Activated CD4-positive, alpha-beta T cell treated with anti-CD3 and anti-CD28 coated beads for 4 hours (primary cell): ENCODE measurements at places on chromosomes 12 and 14.

GRCh38 chr12:123886931-123887582 lies 85.6 kb downstream of the CCDC92 start:
- DNase-seq, result no peak

- DNase-seq, result no peak
Observed at GRCh38 chr12:94640134-94640928, 10.0 kb downstream of the TMCC3 start.

GRCh38 chr12:41819948-41820347 lies 324.7 kb downstream of the GXYLT1 start:
- DNase-seq, result no peak

DNA sequence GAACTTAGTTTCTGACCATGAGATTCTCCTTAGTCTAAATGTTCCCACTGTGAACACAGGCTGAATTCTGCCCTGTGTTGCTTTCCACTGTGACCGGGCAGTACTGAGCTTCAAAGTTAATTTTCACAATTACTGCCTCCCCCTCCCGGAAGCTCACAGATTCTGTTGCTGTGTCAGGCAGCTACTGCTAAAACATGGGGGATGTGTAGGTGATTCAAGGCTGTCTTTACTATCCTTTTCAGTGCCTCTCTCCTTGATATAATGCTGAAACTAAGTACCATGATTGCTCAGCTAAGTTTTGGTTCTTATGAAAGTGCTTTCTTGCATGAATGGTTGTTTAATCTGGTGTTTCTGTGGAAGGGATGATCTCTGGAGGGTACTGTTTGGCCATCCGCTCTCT lies 428.3 kb upstream of the NOVA1 start:
- no peak for DNase-seq

GRCh38 chr14:36509069-36509917 lies 10.7 kb downstream of the NKX2-1 start:
- DNase-seq, result no peak

- no peak for DNase-seq
Observed at GRCh38 chr12:105083551-105084105, 630 bp downstream of the ALDH1L2 start.

- no peak for DNase-seq
Observed at GRCh38 chr12:26279091-26279490, 83.7 kb downstream of the SSPN start.

DNA sequence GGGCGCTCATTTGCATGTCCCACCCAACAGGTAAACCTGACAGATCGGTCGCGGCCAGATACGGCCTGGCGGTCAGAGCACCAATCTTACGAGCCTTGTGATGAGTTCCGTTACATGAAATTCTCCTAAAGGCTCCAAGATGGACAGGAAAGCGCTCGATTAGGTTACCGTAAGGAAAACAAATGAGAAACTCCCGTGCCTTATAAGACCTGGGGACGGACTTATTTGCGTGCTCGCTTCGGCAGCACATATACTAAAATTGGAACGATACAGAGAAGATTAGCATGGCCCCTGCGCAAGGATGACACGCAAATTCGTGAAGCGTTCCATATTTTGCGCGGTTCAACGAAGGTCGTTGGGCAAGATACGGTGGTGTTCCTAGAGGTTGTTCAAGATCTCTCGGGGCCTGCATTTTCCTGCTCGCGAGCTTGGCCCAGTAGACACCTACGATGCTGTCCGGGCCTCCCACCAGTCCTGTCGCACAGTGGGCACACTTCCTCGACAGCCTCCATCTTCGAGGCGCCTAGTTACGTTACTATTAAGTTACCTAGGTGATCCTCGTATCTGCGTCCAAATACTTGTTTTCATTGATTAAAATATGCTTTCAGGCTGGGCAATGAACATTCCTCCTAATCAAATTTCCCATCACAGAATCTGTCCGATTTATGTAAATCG lies at the start of gene RNU6-7:
RNU6-7 (plus strand) TSS at position 230 of the 675 bp plus-strand sequence.
- DNase-seq, result no peak

- DNase-seq, result no peak
Observed at GRCh38 chr14:60274448-60274847, 25.4 kb downstream of the PPM1A start.

GRCh38 chr14:22391908-22392565 lies 197.0 kb downstream of the DAD1 start:
- no peak for DNase-seq

GRCh38 chr14:101854366-101854765 lies 92.9 kb downstream of the PPP2R5C start:
- no peak for DNase-seq

DNA sequence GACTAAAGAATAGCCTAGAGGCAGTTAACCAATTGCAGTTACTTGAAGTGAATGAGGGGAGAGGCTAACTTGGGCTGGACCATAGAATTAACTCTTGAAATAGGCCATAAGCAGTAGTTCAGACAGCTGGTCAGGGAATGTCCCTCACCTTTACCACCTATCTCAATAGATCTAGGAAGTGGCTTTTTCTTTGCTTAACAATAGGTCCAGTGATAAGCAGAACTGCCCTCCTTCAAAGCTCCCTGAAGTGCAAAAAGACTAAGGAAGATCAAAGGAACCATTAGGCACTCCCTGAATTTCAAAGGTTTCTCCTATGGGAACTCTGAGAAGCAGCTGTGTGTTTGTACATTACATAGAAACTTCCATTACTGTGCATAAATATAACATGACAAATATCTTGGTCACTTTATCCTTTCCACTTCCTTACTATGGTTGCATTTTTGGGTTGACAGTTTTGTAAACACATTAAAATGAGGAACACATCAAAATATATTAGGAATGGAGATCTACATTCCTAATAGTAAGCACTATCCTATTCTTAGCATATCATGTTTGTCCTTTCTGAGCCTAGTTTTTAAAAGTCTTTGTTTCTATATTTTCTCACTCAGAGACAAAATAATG lies 7.2 kb upstream of the NAA30 start:
- DNase-seq, result no peak

- no peak for DNase-seq
Observed at GRCh38 chr14:70489579-70490200, 37.7 kb downstream of the ADAM21 start.

- no peak for DNase-seq
Observed at GRCh38 chr12:94618995-94619695, 31.2 kb downstream of the TMCC3 start.

DNA sequence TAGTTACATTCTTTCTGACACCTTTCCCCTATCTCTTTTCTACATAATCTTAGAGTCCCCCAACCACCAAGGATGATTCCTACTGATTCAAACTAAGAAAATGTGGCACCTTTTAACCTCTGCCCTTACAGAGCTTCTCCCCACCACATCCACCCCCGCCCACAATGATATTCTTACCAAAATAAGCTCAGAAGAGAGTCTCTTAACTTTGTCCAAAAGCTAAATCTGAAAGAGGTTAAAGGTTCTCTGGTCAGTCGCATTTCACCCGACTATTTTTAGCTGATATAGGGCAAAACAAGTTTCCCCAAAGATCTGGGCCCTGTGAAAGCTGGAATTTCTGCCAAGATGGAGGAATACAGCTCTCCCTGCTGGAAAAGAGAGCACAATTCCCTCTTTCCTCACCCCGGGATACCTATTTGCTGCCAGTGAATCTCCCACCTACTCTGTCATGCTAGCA lies 128.6 kb downstream of the ZFP36L1 start:
- DNase-seq, result no peak

- DNase-seq, result no peak
Observed at GRCh38 chr14:61266891-61267740, 14.0 kb downstream of the TMEM30B start.

DNA sequence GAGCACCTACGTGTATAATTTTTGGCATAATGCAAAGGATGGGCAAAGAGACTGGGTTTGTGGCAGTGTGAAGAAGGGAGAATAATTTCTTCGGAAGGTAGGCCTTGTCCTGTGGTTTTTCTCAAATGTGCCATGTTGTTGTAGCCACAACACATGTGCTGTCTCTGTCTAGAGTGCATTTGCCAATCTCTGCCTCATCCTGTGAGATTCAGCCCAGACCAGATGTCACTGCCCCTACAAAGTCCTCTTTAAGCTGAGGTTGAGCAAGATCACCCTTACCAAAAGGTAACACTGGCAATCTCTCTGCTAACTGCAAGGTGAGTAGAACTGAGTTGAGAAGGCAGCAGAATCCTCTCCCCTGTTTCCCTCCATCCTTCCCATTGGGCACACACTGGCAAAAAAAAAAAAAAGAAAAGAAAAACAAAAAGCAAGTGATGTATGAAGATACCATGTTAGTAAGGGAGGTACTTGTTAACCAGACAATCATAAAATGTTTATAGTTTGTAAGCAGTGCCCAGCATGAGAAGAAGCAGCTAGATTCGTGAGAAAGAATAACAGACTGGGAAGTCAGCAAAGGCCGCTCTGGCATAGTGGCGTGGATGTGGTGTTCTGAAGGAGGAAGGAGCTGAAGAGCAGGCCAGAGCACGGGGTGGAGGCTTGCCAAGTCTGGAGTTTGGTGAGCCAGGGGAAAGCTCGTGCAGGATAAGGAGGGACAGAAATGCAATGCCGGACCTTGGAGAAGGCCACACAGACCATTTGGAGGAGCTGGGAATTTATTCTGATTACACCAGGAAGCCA lies 18.9 kb downstream of the DYRK2 start:
- DNase-seq, result no peak

DNA sequence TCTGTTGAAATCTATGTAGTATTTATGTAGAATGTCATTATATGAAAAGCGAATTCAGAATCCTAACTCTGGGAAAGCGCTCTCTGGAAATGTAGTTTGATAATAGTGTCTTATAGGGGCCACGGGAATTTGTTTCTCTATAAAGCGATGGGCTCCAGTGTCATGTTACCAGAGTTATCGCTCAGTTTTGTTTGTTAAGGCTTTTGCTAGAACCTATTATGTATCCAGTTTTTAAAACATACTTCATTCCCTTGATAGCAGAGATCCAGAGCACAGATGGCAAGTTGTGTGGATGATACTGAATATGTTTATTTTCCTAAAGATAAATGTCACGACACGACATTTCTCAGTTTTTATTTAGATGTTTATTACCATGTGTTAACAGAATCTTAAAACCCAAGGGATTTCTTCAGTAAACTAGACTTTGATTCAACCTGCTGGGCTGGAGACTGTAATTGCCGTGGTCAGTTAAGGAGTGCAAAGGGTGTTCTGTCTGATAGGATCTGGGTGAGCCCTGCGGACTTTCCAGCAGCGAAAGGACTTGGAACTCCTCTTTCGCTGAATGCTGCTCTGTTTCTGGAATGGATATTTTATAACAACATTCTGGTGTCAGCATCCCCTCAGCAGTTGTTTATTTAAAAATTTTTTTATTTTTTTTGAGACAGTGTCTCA lies 1.7 kb upstream of the DNAH10 start:
- DNase-seq, result no peak

DNA sequence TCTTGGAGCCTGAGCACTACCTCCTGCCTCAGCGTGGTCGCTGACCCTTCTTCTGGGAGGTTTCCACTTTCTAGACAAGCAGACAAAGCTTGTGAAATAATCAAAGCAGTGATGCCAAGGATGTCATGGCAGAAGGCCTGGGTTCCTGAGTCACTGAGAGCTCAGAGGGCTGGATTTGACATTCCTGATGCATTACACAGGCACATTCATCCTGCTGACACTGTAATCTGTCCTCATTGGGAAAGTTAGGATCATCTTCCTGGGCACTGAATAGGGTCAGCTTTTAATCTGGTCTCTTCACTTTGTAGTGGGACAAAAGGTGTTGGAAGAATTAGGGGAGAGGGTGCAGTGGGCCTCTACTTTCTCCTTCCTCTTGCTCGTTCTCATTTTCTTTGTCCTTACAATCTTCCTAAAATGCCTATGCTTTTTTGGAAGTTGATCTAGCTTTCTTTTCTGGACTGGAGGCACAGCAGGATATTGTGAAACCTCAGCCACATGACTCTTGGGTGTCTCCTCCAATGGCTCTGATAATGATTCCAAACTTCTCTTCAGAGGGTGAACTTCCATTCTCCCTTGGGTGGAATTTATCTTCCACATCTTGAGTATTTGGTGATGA lies 29.6 kb downstream of the EEA1 start:
- DNase-seq, result no peak

- no peak for DNase-seq
Observed at GRCh38 chr12:130254461-130255276, 83.0 kb upstream of the PIWIL1 start.

- no peak for DNase-seq
Observed at GRCh38 chr12:101779626-101780025, 40.4 kb upstream of the SYCP3 start.

DNA sequence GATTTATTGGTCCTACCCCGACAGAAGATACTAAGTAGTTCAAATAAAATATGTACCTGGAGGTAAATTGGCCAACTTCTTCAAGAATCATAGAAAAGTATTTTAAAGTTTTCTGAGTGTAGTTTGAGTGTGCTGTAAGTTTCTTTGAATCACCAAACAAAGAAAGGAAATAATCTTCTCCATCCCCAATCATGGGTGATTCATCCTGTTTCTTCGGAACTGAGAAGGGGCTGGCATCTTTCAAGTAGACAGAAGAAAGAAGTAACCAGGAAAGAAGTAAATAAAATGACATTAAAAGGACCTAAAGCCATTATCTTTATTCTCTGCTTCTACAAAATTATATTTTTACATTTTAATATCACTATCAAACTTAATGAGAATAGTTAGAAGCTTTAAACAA lies 6.8 kb downstream of the LMNTD1 start:
- no peak for DNase-seq

DNA sequence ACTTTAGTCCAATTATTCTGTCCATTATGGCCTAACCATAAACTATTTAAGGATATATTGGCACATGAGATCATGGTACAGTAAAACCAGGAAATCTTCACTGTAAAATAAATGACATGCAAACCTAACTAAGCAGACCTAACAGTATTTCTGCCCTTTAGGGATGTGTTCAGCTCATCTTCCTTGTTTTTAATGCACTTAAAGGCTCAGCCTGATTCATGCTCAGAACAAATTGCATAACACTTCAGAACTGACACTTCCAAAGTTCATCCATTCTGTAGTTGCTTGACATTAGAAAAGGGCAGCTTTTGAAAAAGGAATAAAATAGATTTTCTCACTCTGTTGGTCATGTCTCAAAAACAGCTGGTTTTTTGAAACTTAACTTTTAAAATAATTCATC lies 708.5 kb downstream of the C12orf50 start:
- no peak for DNase-seq

DNA sequence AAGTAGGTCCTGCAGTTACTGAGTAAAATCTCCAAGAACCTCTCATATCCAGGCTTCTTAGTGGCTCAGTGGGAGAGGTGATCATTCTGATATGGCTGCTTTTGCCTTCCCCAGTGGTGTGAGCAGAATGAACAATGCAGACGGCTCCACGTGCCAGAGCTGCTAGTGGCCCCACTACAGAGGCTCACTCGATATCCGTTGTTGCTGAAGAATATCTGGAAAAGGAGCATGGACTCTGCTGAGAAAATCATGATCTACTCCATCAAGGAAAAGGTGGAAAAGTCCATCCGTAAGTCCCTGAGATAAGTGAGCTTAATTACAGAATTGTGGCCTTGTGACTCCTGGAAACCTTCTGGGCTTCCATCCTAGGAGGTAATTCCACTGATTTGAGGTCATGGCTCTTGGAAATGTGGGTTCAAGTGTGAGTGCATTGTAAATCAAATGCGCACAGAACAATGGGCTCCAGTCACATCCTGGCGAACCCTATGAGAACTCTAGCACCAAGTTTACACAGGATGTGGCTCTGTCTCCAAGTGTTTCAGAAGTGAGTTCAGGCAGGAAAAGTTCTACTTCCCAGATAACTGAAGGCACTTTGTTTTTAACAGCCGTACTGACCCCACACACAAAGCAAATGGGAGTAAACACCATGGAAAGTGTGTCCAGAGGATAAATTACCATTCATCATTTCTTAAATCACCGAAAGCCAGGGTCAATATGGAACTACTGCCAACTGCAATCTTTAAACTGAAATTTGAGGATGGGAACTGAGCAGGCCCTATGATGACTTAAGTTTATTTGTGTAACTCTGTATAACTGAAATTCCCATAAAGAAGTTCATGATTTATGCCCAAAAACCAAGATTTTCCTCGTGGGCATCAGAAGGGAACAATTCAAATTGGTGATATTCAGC lies 51.4 kb downstream of the PLEKHG7 start:
- no peak for DNase-seq
